ENCODE measurements at places on chromosomes 2 and 18. TPM values are rescaled to one million over a fixed set of nuclear protein-coding genes. Genes with fewer than 3 reads are reported as not detected.

The ALLC gene
- total RNA-seq: not detected

The TMEM17 gene
- total RNA-seq: 1.8 TPM

The SCN1A gene
- 0.28 TPM for total RNA-seq

The POTEC gene
- total RNA-seq: under 0.01 TPM

The IL36RN gene
- total RNA-seq: 0.09 TPM

The SP100 gene
- 60.4 TPM for total RNA-seq

The IAH1 gene
- total RNA-seq: 85.1 TPM

The IL36B gene
- not detected for total RNA-seq

All from smooth muscle cell of bladder (primary cell).